Mesothelial cell of epicardium (in vitro differentiated cells): ENCODE measurements at places on chromosomes 13 and 19. TPM values are rescaled to one million over a fixed set of nuclear protein-coding genes. Genes with fewer than 3 reads are reported as not detected.

ATP4A gene
- 0.11 to 0.22 TPM (median 0.16 TPM) in 3 replicates for total RNA-seq

KDM4B gene
- total RNA-seq = 71.6 to 80.5 TPM (median 74.0 TPM) in 3 replicates

- no peak for DNase-seq
These were observed 3.6 kb downstream of the HTR2A start for GRCh38 chr13:46893221-46893740.

- no peak for DNase-seq
These were observed 7.2 kb downstream of the RNASEH2B start for GRCh38 chr13:50916701-50917184.

- no peak for DNase-seq
These were observed 11.1 kb downstream of the LMO7 start for GRCh38 chr13:75647126-75647784.

GRCh38 chr19:39671739-39672363 lies 16.1 kb downstream of the LGALS16 start:
- no peak for DNase-seq

DNA sequence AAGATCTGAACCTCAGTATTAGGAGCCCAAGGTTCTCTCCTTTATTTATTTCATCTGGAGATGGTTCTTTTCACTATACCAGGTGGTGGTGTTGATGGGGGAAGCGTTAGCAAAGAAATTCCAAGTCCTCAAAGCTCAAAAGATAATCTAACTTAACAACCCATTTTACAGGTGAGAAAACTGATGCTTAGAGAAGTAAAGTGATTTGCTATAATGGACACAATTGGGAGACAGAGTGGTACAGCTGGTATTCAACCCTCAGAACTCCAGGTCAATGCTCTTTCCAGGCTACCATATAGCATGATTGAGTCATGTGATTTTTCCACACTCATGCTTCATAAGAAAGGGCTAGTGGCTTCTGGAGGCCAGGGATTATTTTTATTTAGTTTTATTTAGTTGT lies 25.0 kb upstream of the URAD start:
- DNase-seq = no peak

DNA sequence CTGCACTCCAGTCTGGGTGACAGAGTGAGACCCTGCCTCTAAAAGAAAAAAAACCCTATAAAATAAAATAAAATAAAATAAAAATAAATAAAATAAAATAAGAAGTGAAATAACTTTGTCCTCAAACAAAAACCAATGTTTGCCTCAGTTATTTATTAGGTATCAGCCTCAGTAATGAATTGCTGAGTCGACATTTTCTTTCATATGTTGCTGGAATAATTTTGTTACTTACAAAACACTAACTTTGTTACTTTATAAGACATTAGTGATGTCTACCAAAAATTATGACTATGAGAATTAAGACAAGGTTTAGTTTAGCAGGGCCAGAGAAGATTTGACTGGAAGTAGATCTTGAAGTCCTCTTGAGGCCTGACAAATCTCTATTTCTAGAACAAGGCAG lies 2074.5 kb upstream of the PCDH20 start:
- no peak for DNase-seq

DNA sequence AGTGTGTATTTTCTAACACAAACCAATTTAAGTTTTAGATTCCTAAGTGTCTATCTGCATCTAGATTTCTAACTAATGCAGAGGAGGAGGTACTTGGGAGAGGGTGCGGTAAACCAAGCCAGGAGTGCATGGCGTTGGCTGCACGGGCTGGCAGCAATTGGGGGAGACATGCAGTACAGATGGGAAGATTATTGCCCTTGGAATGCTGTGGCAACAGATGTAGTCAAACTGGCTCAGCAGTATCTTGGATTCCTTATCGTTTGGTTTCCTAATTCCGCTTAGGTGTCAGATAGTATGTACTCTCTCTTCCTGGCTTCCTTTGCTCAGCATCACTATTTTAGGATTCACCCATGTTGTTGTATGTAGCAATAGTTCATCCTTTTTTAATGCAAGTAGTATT lies 29.4 kb upstream of the STK24 start:
- DNase-seq = no peak

DNA sequence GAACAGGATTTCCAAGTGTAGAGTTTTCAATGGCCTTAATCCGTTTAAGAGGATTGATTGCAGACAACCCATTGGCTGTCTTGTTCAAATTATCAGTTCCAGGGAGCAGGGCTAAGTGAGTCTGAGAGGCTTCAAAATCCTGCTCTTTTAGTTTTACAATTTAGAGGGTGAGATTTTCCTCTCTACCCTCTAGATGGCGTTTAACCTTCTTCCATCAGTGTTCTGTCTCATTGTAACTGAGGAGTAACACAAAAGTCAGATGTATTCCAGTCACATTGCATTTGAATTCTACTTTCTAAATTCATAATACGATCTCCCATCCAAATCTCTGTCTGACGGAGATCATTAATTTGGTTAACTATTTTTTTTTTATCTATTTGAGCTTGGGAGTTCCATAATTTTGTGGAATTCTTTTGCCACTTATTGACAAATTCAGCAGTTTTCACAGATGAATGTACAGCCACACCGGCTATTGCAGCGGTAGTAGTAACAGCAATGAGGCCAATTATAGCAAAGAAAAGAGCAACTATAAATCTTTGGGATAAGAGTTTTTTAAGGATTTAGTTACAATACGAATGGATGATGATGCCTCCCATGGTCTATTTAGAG lies 7.8 kb upstream of the C19orf84 start:
- no peak for DNase-seq
